Small intestine (tissue), 16 donors: ENCODE measurements at places on chromosomes 4 and X. TPM values are rescaled to one million over a fixed set of nuclear protein-coding genes. Genes with fewer than 3 reads are reported as not detected.

GRCh38 chrX:73681408-73681807 is 118.4 kb downstream of the CHIC1 start:
- DNase-seq, result no peak

- no peak for DNase-seq
These were observed 250.5 kb upstream of the PRKX start for GRCh38 chrX:3963980-3964379.

DNA sequence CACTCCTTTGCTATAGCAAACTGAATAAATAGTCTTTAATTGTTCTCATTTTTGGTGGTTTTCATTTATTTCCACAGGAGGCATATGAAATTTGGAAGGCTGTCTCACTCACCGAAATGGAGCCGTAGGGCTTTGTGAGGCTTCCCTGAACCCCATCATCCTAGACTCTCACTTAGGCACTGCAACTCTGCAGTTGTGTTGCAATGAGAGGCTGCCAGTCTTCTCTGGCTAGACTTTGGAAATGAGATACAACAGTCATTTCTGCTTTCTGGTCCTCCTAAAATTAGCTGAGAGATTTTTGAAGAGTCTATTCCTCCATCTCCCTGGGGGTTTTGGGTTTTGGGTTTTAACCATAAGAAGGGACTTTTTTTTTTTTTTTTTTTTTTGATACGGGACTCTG is 146.5 kb downstream of the SH3BGRL start:
- DNase-seq, result no peak

GRCh38 chrX:115068896-115069295 is 51.5 kb upstream of the IL13RA2 start:
- DNase-seq, result no peak

GRCh38 chr4:85909851-85910250 is 434.9 kb downstream of the ARHGAP24 start:
- DNase-seq, result peak; percentile 38

GRCh38 chrX:65463550-65463949 is 71.0 kb downstream of the LAS1L start:
- no peak for DNase-seq

DNA sequence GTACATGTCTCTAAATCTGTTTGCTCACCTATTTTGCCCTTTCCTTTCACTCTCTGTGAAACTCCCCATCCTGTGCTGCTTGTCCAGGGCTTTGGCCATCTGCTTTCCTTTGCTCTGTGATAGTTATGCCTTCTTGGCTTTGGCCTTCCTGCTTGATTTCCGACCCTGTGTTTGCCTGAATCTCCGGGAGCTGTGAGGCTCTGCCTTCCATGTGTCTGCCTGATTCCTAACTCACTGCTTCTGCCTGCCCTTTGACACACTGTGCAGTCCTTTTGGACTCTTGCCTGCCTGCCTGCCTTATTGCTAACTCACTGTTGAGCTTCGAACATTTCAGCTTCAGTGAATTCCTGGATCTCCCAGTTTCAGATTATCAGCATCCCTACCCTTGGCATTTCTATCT is 143.1 kb downstream of the C4orf33 start:
- DNase-seq, result no peak

- no peak for DNase-seq
These were observed 9.1 kb downstream of the CYP4V2 start for GRCh38 chr4:186200516-186200915.

DNA sequence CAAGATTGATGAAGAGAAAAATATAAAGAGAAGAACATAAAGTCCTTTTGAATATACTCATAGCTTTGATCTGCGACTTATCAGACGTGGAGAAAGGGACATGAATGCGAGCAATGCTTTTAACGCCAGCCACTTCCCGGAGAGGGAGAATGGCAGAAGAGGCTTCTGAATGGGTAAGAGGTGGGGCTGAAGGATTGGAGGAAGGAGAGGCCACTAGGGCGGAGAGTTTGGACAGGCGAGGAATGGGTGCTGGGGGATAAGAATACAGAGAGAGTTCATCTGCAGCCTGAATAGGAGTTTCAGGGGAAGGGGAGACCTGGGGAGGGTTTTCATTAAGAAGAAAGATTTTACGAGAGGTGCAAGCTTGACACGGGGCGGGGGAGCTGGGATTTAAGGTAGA is 2534.9 kb downstream of the PCDH7 start:
- no peak for DNase-seq

DNA sequence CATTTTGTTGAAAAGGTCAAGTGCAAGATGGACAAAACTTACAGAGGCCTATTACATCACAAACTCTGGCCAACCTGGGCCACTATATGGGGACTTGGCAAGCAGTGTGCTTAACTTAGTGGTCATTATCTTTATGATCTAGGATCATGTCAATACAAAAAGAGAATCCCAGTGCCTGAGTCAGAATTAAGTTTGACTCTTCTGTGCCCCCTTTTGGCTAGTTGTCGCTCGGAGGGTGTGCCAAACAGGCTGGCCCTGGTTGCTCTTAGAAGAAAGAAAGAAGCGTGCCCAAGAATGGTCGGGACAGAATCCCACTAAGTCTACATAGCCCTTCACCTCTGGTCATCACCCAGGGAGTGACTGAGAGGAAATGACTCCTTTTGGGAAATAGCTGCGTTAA is 100.1 kb downstream of the EIF4E start:
- DNase-seq, result peak; percentile 20

GRCh38 chrX:136711147-136711546 is 63.2 kb downstream of the CD40LG start:
- peak; percentile 32 for DNase-seq

- DNase-seq, result no peak
These were observed 24.4 kb downstream of the TMEM144 start for GRCh38 chr4:158234671-158235070.

DNA sequence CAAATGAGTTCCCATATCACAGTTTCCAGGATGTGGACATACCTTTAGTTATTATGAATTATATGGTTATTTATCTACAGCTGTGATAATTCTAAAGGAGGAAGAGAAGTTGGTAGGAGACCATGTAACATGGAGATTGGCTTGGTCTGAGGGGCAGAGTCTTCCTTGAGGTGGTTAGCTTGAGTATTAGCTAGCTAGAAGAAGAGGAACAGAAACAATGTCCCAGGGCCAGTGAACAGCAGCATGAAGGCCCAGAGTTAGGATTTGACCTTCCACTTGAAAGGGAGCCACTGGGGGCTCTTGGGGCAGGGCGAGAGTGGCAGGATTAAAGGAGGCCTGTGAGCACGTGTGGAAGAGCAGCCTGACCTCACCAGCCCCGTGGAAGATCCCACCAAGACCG is 5.6 kb upstream of the JAKMIP1 start:
- DNase-seq, result no peak

GRCh38 chr4:184961660-184962059 is 56.6 kb upstream of the HELT start:
- peak; percentile 23 for DNase-seq

Gene TRPC5OS
- 0.03 TPM for polyA plus RNA-seq

Gene NWD2
- polyA plus RNA-seq, result under 0.01 TPM

Gene RASL11B
- polyA plus RNA-seq, result 0.60 TPM

Gene CXCL5
- polyA plus RNA-seq, result not detected

Gene BEX5
- polyA plus RNA-seq, result 5.6 TPM

Gene TLR8
- polyA plus RNA-seq, result 0.22 TPM
